Nucleus accumbens (tissue), 56 donors: ENCODE measurements at places on chromosomes 7 and 10.

DNA sequence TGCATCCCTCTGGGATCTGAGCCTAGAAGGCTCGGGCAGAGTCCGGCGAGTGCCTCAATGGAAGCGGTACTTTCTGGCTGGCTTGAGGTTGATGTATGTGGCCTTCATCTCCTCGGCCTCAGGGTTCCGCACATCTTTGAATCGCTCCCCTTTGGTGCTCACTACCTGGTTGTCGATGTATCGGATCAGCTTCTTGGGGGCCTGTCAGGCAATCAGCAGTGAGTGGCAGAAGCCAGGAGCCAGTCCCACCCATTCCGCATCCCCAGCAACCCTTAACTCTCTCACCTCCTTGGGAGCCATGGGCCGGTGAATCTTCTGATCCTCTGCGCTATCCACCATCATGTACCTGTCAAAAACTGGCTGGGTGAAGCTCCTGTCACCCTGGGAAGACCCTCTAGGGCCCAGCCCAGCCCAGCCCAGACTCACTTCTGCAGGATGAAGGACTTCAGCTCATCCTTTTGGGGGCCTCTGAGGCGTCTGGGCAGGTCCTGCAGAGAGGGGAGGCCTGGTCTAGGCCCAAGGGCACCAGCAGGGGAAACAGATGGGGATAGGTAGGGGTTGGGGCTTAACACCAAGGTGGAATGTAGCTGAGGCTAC, 2.8 kb downstream of the FBXL15 start:
- DNase-seq: no peak

DNA sequence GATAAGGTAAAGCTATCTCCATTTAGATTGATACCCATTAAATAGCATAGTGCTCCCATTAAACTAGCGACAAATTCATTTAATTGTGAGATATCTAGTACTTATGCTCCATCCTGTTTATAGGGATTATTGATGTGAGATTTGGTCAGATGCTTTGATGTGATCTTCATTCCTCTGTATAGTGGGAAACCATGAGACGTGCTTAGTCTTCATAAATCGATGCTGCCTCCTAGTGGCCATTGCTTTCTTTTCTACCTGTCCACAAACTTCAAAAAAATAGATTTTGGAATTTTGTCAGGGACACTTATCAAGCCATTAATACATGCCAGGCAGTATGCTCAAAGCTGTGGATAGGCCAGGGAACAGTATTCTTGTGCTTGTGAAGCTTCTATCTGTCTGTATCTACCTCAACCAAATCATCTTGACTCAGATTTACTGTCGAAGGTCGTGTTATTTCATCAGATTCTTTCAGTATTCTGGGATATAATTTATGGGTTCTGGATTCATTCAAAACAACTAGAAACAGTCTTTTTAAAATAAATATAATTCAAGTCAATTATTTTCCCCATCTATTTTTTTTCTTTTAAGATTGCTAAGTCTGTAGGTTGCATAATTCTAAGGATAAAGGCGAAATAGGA, 12.0 kb downstream of the LSM8 start:
- no peak for DNase-seq

DNA sequence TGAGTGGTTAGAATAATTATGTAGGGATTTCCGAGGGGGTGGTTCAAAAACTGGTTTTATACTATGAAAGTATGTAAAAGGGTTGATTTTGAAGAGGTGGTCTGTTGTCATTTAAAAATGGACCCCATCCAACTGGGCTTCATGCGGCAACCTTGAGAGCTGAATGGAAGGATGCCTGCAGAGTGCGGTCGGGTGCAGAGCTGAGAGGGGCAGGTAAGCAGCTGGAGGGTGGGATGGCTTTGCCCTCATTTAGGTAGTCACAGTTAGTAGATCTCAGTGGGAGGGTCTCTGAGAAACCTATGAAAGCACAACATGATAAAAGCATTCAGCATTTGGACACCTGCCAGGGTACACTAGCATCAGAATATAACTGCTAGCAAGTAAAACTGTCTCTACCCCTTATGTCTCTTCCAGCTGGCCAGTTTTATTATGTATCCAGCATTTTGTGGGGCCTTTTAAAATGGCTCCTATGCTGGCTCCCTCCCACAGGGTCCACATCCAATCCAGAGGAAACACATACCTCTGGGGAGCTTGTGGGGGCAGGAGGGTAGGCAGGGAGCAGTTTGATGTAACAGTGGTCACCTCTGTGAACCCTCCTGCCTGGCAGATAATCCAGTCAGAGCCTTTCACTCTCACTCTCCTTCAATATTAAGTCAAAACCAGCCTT, 75.9 kb upstream of the MAGI2 start:
- no peak for DNase-seq

- DNase-seq: peak; percentile 48
Measured at GRCh38 chr7:95199779-95200558, 124.4 kb downstream of the PON1 start.

DNA sequence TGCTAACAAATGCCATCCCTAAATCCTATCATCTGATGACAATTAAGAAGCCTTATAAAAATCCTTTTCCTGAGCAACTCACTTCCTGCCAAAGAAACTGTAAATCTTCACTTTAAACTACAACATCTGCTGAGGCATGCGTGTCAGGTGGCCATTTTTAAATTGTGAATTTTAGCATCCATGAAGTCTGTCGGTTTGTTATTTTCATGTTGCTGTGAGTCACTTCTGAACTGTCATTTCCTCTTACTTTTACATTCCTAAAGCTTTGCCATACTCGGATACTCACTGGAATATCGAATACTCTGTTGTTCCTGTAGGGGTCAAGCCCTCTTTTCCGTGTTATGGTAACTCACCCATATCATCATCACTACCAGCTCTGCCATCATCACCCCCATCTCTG, 34.3 kb upstream of the TMEM26 start:
- no peak for DNase-seq

DNA sequence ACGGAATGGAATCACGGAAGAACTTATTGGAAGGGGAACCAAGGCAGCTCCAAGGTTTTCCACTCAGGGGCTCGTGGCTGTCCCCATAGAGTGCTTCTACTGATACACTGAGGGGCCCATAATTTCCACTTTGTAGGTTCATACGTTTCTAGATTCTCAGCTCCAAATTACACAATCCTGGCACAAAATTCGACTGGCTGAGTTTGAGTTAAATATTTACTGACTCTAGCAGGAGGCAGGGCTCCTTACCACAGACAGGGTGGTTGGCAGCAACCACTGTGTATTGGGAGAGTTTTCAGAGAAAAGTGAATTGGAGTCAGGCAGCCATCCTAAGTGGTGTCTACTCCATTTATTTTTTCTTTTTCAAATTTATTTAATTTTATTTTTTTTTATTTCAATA, 55.4 kb upstream of the SEC61G start:
- DNase-seq: no peak

DNA sequence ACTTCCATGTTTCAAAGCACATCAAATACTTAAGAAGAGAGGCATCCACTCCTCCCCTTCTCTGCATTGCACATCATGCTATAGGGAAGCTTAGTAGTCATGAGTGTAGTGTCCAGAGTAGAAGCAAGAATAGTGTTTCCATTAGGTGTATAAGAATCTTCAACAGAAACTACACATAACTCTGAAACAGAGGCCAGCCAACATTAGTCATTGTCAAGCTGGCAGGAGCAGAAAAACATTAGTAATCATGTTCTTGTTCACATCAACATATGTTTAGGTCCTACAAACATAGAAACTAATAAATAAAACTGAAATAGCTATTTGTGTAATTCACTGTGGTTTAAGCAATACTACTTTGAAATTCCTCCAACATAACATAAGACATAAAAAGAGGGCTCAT, 370.2 kb downstream of the PPP1R3A start:
- DNase-seq: no peak

- DNase-seq: no peak
Measured at GRCh38 chr7:45106820-45107219, 4.7 kb downstream of the TBRG4 start.

- DNase-seq: no peak
Measured at GRCh38 chr7:117176206-117176605, 146.7 kb downstream of the WNT2 start.

GRCh38 chr7:30018451-30018850, 8.1 kb downstream of the FKBP14 start:
- no peak for DNase-seq

- DNase-seq: no peak
Measured at GRCh38 chr10:126701526-126701925, 31.0 kb upstream of the C10orf90 start.

DNA sequence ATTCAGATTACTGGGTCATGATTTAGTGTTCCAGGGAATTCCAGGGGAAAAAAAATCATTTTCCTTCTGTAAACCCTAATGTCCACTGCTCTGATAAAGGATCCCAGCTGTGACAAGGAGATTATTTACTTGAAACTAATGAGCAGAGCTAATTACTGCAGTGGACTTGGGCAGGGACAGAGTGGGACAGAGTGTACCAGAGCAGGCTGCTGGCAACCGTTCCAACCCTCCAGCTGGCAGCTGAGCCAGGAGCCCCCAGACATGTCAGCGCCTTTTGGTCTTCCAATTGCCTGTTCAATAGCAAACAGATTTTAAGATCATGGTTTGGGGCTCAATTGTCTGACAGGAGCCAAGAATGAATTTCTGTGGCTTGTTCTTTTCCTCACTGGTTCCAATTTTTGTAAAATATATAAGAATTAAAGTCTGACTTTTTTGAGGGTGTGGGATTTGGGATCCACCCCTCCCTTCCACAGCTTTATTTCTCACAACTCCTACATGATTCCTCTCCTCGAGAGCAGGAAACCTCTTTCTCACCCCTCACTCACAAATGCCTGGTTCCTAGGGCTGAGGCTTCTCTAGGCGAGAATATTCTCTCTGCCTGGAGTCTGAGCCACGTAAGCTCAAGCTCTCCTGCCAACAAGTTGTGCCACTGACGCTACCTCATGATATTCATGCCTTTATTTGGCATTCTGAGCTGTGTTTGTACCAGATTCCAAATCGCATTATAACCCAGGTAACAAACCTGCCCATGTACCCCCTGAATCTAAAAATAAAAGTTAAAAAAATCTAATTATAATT, 20.6 kb upstream of the FAM180A start:
- DNase-seq: peak; percentile 26

GRCh38 chr10:17219024-17219423, 9.0 kb upstream of the VIM start:
- no peak for DNase-seq

DNA sequence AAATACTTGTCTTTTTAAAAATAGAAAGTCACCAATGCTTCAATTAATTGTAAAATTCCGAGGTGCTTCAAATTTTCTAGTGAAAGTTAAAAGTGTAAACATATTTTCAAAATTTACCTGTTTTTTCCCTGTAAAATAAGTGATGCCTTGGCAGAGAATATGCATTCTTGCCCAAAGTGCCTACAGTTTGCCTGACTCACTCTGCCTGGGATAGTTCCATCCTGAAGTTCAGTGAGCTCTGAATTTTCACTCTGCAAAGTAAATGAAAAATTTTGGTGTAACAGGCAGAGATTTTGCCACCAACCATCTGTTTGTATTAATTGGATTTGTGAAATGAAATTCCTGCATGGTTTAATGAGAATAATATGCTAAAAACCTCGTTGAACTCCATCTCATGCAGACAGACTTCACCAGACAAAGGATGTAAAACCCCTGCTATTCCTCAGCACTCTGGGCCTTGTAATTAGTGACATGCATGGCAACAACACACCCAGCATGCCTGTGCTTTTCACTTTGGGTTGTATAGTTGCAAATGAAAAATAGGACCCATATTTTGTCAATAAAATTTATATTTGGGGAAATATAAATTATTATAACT, 117.4 kb upstream of the GNAI1 start:
- no peak for DNase-seq

GRCh38 chr7:149245744-149246143, 6.3 kb downstream of the ZNF212 start:
- DNase-seq: no peak

GRCh38 chr7:5462216-5462615, 38.6 kb upstream of the TNRC18 start:
- DNase-seq: no peak

DNA sequence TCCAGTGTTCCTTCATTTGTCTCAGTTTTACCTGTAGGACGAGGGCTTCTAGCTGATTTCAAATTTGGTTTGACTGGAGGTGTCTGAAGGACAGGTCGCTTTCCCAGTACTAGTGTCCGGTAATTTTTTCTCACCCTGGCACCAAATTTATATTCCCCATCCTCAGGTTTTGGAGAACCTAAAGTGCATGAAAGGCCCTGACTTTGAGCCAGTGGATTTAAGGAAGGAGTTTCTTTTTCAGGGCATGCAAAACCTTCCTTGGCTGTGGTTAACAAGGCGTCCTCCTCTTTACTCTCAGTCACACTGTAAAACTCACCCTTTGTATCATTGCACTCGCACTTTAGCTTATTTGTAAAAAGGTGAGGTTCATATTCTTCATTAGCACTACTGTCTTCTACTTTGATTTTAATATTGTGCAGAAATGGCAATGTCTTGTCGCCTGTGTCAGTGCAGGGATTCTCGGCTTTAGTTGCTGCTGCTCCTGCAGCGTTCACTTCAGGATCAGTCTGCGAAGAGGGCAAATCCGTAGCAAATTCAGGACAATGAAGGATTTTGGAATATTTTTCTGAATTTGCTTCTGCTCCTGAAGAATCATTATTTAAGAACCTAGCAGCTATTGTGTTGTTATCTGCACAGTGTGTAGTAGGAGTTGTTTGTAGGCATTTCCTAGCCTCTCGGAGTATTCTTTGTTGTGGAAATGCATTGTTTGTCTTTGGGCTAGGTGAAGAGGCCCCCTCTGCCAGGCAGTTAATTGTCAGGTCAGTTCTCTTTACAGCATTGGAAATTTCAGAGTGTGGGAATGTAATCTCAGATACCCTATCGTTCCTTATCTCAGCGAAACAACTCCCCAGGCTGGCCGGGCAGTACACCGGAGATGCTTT, 9.9 kb downstream of the SKIDA1 start:
- DNase-seq: no peak

DNA sequence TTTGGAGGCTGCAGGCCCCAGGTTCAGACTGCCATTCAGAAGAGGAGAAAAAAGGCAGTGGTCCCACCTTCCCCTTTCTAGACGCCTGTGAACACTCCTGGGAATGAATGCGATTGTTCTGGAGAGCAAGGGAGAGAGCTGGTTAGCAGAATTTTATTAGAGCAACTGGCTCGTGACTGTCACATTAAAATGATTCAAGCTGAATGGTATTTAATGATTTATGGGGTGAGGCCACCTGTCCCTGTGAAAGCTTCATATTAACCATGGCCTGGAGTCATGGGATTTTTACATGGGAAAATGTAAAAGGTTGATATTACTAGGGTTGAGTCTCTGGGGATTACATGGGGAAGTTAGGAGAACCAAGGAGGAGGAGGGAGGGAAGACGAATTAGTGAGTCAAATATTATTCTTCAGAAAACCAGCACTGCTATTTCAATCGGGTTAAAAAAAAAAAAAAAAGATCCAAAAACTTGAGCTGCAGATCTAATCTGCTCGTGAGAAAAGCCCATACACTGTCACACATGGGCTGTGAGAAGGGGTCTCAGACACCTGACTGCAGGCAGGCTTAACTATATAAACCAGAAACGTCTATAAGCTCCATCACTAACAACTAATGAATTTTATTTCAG, 8.3 kb downstream of the CXCL12 start:
- no peak for DNase-seq

DNA sequence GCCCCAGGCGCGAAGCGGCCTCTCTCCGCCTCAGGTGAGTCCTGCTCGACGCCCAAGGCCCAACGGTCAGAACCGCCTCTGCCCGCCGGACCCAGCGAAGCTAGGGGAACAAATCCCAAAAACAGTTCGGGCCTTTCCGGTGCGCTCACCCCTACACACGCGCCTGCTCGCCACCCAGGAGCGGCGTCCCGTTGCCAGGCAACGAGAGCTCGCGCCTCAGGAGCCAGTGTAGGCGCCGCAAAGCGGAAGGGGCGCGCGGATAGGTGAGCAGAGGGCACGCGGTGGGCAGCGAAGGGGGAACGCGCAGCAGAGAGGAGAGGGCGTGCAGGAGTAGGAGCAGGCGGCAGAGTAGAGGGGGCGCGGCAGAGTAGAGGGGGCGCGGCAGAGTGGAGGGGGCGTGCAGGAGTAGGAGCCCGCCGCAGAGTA, at the start of the genes DYDC1 and DYDC2:
TSS of gene DYDC1 (minus strand) at position 193 of the 426 bp plus-strand sequence. CDS start 4,154 bp downstream, outside the sequence.
TSS of gene DYDC2 (plus strand) at position 219 of the 426 bp plus-strand sequence. CDS start 5,663 bp downstream, outside the sequence.
- DNase-seq: peak; percentile 39
